Activated CD4-positive, alpha-beta T cell treated with anti-CD3 and anti-CD28 coated beads, Interleukin-2, amount 50 U/mL, for 48 hours (primary cell): ENCODE measurements at places on chromosomes 6 and 20.

- DNase-seq = no peak
These were observed 242.3 kb upstream of the PREP start for GRCh38 chr6:105645156-105645555.

- DNase-seq = no peak
These were observed 126.2 kb downstream of the RNF144B start for GRCh38 chr6:18513253-18513798.

DNA sequence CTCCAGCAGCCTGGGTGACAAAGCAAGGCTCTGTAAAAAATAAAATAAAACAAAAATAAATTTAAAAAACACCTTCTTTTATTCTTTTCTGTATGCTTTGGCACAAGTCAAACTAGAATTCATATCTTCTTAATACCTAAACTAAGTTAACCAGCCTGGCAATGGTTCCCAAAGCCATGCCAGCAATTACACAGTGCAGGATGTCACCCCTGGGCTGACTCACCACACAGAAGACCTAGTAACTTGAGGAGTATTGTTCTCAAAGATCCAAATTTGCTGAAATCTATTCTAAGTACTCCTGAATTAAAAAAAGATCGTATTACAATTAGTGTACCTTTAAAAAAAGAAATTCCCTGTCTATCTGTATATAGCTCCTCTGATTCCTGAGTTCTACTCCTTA, 162.7 kb upstream of the SGK1 start:
- no peak for DNase-seq

- no peak for DNase-seq
These were observed 11.3 kb upstream of the MYT1 start for GRCh38 chr20:64152906-64153305.

DNA sequence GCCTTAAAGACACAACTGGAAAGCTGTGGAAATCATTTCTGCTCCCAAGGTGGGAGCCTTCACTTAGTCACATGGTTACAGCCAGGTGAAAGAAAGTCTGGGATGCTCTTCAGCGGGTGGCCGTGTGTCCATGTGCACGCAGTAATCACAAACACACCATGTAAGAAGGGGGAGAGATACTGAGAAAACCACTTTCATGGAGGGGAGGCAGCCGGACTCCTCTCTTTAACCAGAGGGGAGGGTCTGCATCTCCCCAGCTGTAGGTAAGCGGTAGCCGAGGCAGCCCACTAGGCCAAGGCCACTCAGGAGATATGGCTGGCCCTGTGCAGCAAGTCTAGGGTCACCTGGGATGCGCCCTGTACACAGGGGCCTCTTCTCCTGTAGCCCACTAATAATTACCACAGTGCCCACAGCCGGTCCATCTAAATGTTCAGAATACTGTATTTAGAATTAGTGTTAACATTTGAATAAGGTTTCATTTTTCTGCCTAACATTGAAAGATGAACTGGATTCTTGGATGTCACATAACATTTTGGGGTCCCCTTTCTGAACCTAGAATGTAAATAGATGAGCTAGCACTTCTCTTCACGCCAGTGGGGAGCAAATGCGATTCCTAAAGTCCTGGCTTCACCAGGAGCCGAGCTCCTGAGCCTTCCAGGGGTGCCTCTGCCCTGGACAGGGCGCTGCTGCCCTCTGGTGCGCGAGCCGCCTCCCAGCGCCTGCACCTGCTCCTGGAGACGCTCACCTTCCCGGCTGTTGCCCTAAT, 15.9 kb downstream of the GPR31 start:
- DNase-seq = peak; percentile 64

- no peak for DNase-seq
These were observed 73.0 kb downstream of the KCNB1 start for GRCh38 chr20:49409302-49409974.

DNA sequence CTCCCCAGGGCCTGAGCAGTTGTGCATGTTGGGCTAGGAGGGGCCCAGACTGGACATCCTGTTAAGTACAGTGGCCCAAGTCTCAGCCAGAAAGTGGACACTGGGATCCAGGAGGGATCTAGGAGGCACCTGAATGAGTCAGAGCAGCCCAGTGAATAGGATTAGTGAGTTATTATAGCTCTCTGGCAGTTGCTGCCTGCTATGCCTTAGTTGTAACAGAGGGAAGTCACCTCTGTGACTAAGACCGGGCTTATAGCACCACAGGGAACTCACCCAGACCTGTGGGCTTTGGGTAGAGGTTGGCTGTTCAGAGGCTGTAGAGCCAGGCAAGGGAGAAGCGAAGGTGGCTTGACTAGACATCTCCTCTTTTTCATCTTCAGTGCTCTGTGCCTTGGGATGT, 39.0 kb upstream of the AAR2 start:
- DNase-seq = no peak

GRCh38 chr6:69985180-69985579, 118.8 kb downstream of the COL19A1 start:
- no peak for DNase-seq

DNA sequence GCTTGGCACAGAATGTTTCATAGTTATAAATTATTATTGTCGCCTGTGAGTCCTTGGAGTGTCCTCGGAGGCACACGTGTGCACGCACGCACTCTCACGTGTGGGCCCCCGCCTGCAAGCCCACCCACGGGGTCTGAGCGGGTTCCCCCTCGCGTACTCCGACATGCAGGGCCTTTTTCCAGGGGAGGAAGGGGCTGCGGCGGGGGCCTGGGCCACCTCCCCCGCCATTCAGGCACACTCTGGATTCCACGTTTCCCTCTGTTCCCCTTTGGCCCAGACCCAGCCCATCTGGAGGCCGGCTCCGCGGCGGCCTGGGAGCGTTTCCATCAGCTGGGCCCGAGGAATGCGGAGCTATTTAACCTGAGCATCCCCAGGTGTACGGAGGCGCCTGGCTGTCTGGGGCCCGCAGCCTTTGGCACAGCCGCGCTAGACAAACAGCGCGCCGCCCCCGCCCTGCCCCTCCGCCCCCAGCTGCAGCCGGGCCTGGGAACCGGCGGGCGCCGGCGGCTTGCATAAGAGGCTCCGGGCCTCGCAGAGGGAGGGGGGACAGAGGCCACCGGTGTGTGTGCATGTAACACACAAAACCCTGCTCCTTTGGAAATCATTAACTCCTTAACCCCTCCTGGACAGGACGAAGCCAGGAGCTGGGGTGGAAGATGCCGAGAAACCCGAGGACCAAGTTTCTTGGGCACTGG, 3.3 kb downstream of the ID1 start:
- no peak for DNase-seq

GRCh38 chr20:31485450-31486339, 10.6 kb downstream of the REM1 start:
- peak; percentile 27 for DNase-seq

GRCh38 chr6:167571550-167571949, 246.7 kb downstream of the TTLL2 start:
- no peak for DNase-seq

DNA sequence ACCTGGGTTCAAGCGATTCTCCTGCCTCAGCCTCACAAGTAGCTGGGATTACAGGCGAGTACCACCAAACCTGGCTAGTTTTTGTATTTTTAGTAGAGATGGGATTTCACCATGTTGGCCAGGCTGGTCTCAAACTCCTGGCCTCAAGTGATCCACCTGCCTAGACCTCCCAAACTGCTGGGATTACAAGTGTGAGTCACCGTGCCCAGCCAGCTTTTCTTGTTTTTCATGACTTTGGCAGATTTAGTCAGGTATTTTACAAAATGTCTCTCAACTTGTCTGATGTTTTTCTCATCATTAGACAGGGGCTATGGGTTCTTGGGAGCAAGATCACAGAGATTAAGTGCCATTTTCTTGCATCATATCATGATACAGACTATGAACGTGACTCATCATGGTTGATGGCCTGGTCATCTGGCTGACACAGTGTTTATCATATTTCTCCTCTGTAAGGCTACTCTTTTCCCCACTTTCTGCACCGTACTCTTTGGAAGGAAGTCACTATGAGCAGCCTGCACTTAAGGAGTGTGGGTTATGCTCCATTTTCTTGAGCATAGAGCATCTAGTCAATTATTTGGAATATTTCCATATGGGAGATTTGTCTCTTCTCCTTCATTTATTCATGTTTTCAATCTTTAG, 67.8 kb downstream of the RNF182 start:
- no peak for DNase-seq

DNA sequence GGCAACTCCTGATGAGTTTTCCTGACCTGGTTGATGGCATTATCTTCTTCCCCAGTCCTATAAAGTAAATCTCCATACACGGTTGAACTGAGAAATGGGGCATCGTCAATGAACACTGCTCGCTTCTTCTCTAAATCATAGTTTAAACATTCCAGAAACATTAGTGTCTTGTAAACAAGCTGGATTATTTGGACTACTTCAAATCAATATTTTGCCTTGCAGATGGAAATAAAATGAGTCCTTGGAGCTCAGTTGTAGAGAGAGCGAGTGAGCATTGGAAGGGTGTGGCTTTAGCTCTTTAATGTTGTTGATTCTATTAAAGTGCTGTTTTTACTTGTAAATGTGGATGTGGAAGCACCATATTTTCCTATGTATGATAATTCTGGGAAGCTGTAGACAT, 18.4 kb downstream of the C6orf89 start:
- no peak for DNase-seq

- DNase-seq = no peak
These were observed 802.0 kb downstream of the C6orf118 start for GRCh38 chr6:164507206-164507940.

DNA sequence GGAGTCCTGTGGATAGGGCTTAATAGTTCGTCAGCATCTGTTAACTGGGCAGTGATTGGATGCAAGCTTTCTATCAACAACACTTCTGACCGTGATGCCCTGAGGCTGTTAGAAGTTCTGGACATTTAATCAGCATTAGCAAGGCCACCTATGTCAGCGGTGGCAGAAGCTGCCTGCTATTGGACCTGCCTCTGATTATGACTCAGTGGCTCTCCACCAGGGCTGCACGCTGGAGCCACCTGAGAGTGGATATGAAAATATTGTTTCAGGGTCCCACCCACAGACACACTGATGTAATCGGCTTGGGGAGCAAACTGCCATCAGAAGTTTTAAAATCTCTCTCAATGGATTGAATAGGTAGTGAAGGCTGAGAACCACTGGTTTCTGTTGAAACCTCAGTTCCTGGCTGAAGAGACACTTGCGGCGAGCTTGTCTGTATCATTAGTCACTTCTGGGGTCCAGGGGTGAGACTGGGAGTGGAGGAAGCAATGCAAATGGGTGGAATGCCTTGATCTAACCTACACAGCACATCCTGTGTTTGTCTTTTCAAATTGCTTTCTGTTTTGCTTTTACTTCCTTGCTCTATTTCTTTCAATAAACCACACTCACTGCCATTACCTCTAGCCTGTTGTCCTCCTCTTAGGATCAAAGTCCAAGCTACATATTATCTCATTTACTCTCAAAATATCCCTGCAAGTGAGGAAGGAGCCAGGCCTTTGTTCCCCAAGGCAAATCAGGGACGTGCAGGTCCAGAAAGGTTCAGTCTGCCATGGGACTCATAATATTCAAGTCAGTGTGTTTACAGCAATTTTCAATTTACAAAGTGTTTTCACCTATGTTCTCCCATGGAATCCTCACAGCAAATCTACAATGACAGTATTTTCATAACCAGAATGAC, 4.2 kb downstream of the CLIC5 start:
- DNase-seq = peak; percentile 56

DNA sequence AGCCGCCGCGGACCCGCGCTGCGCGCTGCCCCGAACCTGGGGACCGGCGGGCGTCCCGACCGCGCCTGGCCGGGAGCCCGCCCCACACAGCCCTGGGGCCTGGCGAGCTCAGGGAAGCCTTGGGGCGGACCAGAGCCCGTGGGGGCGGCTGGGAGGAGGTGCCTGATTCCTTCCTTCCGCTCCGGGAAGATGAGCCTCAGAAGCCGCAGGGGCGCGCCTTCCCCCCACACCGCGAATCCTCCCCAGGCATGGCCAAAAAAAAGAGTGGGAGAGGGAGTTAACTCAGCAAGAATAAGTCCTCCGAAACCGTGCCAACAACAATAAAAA, at the start of gene CBLN4:
Gene CBLN4 (minus strand): TSS at position 131 of the 327 bp plus-strand sequence. CDS start 1,348 bp downstream, outside the sequence.
- DNase-seq = no peak

DNA sequence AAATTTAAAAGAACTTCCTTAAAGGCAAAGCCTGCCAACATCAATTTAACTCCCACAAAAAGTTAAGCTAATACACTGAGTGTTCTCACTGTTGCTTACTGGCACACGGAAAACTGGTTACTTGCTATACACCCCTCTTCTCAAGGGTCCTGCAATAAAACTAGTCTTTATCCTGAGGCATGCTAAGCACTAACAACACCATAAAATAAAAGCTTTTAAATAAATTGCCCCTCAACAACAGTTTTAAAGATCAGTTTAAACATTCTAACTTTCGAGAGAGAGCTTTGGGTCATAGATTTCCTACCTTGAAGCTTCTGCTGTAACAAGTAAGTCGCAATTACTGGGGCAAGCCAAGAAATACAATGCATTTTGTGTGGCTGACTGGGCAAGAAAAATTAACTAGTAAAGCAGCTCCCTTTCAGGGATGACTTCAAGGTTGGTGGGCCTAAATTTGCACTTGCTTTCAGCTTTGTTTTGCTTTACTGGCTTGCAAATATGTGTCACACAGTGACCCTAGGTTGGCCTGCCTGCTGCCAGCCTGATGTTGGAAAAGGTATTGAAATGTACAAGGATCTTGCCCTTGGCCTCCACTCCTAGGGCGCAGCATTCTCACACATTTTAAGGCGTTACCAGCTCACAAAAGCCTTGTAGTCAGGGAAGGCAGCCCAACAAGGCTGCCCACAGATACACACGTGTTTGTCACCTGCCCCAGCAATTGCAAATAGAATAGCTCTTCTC, 4.0 kb upstream of the HEY2 start:
- no peak for DNase-seq

DNA sequence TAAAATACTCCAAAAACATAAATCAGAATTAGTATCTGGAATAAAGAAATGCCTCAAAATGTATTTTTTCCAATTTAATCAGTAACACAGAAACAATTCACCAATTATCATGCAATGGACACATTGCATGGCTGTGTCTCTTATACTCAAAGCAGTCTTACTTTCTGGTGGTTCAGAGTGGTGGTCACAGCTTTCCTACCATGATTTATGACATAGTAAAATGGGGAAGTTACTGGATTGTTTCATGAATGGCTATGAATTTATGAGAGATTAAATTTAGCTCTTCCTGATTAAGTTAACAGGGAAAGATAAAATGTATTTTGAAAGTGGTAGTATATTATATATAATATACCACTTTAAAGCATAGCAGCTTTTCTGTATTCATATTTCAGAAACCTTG, 331.5 kb upstream of the MAP3K7 start:
- DNase-seq = no peak

GRCh38 chr20:11045412-11046175, 371.8 kb upstream of the JAG1 start:
- no peak for DNase-seq
